ENCODE measurements at places on chromosomes 2 and 18.

GRCh38 chr18:9691235-9691634, 16.9 kb upstream of the RAB31 start:
- DNase-seq: no peak

- no peak for DNase-seq
Observed at GRCh38 chr18:69186162-69186561, 214.5 kb upstream of the DOK6 start.

DNA sequence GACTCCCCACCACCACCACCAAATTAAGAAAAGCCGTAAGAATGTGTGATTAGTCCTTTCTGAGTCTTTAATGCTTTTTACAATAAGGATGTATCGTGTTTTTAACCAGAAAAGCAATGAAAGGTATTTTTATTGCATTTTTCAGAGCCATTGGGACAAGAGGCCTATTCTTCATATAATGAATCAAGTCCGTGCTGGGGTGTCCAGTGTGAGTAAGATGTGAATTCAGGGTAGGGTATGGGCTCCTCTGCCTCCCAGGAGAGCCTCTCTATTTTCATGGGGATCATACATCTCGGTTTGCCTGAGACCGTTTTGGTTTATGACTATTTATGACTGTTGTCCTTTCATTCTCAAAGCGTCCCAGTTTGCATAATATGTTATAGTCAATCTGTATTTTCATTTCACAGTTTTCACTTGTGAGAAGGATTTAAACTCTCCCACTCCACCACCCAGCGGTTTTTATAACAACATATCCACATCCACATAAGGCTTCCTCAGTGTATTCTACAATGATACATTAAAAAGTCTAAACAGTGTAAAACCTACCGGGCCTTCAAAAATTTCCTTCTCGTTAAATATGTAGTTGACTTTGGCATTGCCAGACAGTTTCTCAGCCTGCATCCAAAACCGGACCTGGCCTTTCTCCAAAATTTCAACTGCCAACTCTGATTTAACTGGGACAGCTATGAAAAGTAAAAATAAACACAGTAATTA, 80.8 kb upstream of the LPIN2 start:
- DNase-seq: no peak

DNA sequence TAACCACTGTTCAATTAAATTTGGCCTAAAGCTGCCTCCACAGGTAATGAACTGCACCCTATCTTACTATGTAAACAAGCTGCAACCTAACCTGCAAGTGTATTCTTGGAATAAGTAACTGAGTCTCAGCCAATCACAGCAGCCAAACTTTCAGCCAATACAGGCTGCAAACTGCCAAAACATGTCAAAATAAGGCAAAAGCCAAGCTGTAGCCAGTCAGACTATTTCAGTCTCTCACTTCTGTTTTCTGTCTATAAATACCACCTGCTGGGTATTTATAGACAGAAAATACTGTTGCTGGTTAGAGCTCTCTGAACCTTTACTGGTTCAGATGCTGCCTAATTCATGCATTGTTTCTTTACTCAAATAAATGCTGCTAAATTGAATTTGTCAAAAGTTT, 14.3 kb downstream of the C2orf76 start:
- no peak for DNase-seq

DNA sequence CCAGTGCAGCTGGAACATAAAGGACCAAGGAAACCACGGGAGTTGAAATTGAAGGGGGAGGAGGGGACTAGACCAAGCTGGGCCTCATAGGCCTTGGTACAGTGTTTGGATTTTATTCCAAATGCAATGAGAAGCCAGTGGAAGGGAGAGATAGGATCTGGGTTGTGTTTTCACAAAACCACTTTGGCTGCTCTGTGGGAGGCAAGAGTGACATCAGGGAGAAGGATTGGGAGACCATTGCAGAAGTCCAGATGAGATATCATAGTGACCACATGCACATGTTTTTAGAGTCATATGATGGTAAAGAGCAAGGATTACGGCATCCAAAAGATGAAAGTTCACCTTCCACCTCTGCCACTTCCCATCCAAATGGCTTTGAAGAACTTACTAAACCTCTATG, 210.2 kb downstream of the PAX3 start:
- DNase-seq: no peak

DNA sequence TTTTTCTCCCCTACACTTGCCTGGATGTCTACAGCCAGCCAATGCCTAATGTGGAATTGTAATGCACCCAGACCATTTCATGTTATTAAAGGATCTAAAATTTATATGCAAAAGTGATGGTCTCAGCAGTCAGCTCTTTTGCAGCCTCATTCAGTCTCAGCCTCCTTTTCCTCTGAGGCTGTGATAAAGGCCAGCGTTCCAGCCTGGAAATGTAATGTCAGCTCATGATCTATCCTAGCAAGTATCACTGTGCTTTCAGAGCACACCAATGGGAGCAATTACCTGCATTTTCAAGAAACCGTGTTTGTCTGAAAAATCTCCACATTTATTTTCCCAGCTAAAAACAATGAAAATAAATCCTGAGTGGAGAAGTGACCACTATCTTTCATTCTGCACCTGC, 274.6 kb downstream of the CDH20 start:
- DNase-seq: no peak

All from endothelial cell (in vitro differentiated cells).